ENCODE measurements at places on chromosomes 5 and 9.

DNA sequence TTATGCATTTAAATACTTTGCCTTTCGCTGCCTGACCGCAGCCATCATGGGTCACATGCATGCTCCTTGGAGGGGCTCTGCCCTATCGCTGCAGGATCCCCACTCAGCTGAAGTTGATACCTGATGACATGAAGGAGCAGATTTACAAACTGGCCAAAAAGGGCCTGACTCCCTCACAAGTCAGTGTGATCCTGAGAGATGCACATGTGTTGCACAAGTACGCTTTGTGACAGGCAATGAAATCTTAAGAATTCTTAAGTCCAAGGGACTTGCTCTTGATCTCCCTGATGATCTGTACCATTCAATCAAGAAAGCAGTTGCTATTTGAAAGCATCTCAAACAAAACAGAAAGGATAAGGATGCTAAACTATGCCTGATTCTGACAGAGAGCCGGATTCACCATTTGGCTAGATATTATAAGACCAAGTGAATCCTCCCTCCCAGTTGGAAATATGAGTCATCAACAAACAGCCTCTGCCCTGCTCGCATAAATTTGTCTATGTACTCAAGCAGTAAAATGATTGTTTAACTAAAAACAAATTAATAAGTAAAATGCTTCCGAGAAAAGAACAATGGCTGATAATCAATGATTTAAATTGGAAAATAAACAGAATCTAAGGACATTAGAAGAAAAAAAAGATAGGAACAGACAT is 41.6 kb upstream of the PPP2CA start:
- DNase-seq: no peak

DNA sequence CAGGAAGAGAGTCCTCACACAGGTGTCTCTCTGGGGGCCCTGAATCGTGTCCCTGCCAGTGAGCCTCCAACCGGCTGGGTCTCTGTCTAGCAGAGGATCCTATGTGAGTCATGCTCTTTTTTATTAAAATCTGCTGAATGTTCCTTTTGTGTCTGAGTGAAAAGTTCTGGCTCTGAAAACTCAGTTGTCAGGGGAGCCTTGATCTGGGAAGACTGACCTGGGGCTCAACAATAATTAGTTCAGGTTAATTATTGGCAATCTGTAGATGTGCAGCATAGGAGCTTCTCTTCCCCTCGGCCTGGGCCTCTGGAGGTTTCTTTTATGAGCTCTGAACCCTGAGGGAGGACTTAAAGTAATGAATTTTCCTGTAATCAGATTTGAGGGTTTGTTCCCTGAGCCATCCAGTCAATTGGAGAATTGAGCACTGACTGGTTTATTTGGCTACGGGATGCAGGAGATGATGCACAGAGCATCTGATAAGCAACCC is 45.2 kb downstream of the ALG2 start:
- DNase-seq: no peak

DNA sequence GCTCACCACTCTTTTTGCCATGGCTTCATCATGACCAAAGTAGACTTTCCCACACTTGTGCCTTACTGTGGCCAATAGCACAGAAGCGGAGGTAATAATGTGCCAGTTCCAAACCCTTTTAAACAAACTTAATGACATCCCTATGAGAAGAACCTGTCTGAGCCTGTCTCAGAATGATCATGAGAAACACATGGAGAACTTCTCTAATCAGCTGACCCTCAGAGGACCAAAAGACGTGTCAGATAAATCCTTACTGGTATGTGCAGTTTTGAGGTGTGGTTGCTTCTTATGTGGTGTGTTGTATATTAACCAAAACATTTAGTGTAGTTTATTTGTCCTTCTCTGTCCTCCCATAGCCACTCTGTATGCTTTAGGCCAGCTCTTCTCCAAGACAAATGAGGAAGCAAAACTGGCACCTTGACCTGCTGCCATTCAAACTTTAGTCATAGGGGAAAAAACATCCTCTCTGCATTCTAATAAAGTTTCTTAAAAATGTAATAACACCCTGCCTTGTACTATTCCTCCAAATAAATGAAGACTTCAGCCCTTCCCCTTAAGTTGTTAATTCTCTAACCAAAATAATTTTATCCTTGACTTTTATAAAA is 168.9 kb downstream of the MUSK start:
- no peak for DNase-seq

DNA sequence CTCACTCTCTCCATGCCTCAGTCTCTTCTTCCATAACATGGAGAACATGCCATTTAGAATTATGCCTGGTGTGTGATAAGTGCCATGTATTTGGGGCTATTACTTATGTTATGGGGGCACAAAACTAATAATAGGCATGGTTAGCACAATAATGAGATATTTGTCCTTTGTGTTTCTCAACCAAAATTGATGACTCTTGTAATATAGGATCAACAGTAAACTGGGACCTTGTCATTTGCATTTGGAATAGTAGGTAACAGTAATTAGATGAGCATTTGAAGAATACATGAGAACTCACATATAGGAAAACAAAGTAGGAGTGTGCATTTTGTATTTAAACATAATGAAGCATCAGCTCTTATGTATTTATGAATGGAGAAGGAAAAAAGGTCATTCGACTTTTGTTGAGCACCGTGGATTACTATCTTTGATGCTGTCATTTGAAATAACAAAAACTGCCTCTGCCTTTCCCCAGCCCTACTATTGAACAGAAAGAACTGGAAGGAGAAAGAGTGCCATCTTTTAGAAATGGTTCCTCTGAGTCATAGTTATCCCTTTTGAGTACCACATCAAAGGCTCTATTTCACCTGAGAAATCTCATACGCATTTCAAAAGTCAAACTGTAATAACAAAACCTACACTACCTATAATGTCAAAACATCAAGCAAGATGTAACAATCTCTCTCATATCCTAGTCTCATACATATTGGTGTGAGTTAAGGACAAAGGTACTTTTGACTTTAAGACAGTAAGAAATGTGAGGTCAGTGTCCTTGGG is 655.2 kb downstream of the PDE4D start:
- DNase-seq: no peak

GRCh38 chr5:160523502-160524163 is 102.0 kb downstream of the PTTG1 start:
- DNase-seq: no peak

DNA sequence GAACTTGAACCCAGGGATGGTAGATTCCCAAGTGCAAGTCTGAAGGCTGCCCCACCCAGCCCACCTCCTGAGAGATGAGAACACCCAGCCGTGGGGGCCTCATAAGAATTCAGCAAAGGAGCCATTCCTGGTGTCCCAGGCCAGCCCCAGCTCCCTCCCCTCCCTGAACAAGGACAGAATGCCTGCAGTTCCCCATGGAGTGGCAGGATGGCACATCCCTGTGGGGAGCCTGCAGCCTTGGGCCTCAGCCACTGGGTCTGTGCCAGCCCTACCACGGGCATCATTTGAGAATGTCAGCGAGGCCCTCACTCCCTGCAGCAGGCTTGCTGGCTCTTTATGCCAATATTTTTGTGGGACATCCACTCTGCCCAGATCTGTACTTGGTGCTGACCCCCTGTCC is 36.2 kb upstream of the RAPGEF1 start:
- no peak for DNase-seq

DNA sequence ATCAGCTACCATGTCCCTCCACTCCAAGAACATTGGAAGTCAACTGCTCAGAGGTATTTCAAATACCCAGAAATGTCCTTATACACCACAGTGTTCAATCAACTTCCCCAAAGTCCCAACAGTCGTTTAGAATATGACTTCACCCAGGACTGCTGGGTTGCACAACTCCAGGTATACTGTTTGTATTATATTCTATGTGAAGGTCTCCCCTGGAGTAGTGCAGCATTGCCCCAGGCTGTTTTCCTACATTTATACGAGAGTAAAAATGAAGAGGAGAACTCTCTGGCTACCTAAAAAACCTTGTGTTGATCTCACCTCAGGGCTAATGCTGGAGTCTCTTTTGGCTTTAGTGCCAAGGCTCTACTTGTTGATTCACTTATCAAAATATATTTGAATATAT is 183.6 kb upstream of the MAP3K1 start:
- DNase-seq: no peak

- DNase-seq: no peak
These were observed 21.0 kb upstream of the NPR3 start for GRCh38 chr5:32690153-32690552.

DNA sequence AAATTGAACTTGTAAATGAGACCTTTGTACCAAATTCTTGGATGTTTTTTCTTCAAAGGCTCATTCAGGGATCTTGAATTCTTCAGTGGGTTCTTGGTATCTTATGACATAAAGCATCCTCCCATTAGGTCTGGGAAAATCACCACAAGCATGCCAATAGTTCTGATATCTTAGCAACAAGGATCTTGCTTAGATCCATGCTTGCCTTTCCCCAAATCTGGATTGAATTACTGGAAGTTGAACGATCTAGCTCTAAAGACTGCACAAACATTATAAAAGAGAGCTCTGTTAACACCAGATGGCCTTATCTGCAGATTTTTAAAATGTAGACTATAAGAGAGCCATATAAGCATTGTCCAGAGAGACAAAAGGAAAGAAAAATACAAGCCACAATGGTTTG is 266.3 kb downstream of the RAB3C start:
- peak; percentile 22 for DNase-seq

DNA sequence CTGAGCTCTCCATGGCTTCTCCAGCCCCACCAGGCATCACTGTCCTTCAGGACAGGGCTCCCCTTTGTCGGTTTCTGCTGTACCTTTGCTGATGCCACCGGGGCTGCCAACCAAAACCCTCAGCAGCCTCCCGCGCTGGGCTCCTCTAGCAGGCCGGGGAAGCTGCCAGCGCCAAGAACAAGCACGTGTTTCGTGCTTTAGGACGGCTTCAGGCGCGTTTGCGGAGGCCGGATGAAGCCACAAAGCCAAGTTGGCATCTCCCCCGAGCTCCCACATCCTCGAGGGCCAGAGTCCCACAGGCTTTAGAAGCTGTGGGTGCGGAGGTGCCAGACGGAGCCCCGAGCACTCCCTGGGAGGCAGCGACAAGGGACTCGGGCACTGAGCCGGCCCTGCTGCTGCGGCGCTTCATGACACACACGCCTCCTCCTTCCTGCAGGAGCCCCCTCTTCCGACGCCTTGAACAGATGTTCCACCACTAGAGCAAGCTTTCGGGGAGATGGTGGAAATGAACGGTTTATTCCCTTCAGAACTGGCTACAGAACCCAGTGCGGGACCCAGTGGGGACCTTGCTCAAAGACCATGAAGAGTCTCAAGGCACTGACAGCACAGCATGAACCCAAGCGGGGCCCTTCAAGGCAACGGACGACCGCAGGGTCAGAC is 36.7 kb downstream of the SARDH start:
- DNase-seq: no peak

DNA sequence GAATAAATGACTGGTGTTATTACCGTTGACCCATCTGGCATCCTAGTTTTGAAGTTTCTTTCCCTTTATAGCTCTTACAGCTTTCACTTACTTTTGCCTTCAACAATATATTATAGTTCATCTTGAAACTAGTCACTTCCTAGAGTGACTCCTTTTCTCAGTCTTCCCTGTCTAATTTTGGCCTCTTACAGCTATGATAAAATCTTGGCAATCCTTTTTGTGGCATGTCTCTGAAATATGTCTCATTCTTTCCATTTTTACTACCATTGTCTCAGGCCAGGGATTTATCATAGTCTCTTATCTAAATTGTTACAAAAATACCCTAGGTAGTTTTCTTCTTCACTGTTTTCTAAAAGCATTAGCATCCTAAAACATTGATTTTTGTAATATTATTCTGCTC is 621.3 kb upstream of the ZNF608 start:
- peak; percentile 50 for DNase-seq

- no peak for DNase-seq
These were observed 15.3 kb downstream of the IL31RA start for GRCh38 chr5:55866485-55866884.

GRCh38 chr5:53031695-53032096 is 42.5 kb downstream of the ITGA2 start:
- peak; percentile 82 for DNase-seq

- DNase-seq: peak; percentile 11
These were observed 605 bp downstream of the CHSY3 start for GRCh38 chr5:129904667-129905472.

Data from fibroblast of skin of right biceps (primary cell).